GM13976 (cell line): ENCODE measurements at places on chromosomes 7 and 10.

DNA sequence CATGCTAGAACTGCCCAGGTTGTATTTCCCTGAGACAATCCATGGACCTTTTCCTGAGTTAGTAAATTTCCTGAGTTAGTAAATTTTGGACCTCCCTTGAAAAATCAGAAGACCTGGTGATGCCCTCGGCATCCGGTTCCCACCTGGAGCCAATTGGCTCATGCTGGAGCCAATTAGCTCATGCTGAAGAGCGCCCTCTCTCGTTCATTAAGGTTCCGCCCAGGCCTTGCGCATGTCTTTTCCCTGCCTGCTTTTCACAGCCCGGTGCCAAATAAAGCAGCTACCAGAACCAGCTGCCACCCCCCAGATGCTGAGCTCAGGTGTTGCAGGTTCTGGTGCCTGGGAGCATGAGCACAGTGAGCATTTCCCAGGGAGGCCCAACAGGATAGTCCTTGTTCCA is 96.2 kb downstream of the APBB1IP start:
- DNase-seq: no peak

DNA sequence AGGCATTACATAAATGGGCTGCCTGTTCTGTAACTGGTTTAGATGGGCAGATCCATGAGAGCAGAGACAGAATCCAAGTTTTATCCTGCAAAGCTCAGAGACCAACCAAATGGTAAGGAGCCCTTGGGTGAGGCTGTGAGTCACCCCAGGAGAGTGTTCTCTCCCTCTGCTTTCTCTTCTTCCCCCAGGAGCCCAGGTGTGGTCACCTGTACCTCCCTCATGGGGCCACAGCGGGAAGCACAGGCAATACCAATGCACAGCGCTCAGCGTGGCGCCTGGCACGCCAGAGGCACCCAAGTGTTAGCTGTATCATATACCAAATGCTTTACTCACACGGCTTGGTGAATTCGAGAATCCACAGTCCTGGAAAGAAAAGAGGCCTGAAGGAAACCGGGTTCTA is 39.4 kb downstream of the CTBP2 start:
- DNase-seq: no peak

DNA sequence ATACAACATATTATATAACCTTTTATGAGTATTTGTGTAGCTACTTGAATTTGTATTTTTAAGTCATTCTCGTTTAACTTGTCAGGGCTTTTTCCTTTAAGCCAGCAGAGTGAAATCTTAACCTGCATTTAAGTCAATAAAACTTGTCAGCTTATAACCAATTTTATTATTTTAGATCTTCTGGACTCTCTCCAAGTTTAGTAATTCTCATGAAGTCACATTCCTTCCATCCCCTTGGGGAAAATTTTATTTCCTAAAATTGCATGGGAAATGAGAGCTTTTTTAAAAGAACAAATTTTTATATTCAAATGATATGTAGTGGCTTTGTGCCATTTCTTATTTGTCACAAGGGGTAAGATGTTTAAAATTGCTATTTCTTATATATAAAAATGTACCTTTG is 74.0 kb downstream of the SEPTIN7 start:
- DNase-seq: no peak

GRCh38 chr10:123007558-123008354 is 839 bp downstream of the IKZF5 start:
- DNase-seq: peak; percentile 73

GRCh38 chr10:13087986-13088618 is 11.9 kb upstream of the OPTN start:
- no peak for DNase-seq

GRCh38 chr7:95540366-95540765 is 54.6 kb downstream of the ASB4 start:
- DNase-seq: no peak

GRCh38 chr10:47381427-47382379 is 2.4 kb downstream of the ZNF488 start:
- peak; percentile 6 for DNase-seq

GRCh38 chr10:71349406-71349805 is 30.3 kb downstream of the SLC29A3 start:
- DNase-seq: no peak

GRCh38 chr7:116665332-116665996 is 6.5 kb upstream of the MET start:
- no peak for DNase-seq

- no peak for DNase-seq
Measured at GRCh38 chr10:59384761-59385160, 22.4 kb upstream of the FAM13C start.

DNA sequence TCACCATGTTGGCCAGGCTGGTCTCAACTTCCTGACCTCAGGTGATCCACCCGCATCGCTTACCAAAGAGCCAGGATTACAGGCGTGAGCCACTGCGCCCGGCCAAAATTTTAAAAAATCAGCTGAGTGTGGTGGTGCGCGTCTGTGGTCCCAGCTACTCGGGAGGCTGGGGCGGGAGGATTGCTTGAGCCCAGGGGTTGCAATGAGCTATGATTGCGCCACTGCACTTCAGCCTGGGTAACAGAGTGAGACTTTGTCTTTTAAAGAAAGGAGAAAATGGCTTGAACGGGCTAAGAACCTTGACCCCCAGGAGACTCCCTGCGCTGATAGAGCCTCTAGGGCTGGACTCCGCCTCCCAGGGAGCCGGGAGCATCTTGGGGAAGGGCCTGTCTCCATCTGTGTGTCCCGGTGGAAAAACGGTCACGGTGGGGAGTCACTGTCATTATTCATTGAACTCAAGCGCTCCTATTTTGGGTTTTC is 760 bp upstream of the KCTD7 start:
- DNase-seq: no peak

DNA sequence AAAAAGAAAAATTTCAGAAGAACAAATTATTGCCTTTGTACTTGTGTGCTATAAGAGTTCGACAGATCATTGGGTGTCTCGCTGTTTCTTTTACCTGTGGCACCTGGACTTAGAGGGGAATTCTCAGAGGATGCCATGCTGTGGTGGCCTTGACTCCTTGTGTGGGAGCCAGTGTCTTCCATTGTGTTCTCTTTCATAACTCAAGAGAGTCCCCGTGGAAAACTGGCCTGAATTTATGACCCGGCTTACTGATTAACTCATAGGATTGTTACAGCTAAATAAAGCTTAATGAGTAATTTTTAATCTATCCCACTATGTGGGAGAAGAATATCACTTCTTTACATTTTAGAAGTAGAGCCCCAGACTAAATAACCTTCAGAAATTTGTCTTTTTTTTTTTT is 54.5 kb downstream of the UBE3C start:
- no peak for DNase-seq

DNA sequence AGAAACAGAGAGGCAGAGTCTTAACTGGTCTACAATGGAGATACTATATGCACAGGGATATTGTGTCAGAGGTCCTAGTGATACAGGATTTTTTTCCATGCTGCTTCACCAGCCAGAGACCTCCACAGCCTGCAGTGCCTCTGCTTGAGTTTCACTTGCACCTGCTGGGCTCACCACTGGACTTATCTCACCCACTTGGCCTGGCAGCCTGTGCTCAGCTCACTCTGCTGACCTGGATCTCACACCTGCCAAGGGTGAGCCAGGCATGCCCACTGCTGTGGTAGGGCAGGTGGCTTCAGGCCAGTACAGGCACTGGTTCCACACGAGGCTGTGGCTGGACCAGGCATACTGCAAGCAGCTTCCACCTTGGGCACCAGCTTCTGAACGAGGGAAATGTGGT is 36.6 kb downstream of the PNLIPRP3 start:
- no peak for DNase-seq

GRCh38 chr10:96820765-96821164 is 11.3 kb upstream of the LCOR start:
- DNase-seq: no peak

DNA sequence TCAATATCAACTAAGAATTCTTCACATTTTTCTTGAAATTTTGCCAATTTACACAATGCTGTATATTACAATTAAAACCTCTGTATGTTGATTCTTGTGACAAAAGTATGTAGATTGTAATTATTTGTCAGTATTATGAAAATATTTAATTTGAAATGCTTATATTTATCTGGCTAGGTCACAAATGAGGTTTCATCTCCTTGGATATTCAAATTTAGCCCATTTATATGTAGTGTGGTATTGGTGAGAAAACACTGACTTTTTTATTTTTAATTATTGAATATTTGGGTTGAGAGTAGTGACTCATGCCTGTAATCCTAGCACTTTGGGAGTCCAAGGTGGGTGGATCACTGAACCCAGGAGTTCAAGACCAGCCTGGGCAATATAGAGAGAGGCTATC is 2.9 kb upstream of the RARRES2 start:
- DNase-seq: no peak

DNA sequence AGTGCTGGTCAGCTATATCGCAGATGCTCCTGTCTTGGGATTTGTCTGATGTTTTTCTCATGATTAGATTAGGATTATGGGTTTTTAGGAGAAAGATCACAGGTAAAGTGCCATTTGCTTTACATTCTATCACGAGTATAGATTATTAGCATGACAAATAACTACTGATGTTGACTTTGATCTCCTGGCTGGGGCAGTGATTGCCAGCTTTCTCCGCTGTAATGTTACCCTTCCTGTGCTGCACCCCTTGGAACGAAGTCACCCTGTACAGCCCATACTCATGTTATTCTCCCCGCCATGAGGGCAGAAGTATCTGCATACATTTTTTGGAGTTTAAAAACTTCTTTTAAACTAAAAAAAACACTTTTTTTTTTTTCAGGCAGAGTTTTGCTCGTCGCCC is 10.8 kb upstream of the CLDN4 start:
- no peak for DNase-seq

DNA sequence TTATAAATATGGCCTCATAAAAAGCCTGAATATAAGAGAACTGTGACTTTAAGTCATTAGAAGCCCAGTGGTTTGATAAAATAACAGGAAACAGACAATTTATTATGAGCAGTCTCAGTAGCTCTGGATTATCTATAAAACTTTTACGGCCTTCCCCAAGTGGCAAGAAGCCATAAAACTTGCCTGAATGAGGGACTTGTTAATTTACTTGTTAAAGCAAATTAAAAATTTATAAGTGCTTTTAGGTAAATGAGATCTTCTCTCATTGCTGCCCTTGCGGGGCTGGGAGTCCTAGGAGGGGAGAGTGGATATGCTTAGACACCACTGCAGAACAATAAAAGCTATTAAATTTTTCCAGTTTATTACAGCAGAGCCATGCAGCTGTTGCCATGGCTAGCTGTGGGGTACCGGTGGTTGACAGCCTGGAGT is 499.9 kb downstream of the AUTS2 start:
- DNase-seq: no peak

DNA sequence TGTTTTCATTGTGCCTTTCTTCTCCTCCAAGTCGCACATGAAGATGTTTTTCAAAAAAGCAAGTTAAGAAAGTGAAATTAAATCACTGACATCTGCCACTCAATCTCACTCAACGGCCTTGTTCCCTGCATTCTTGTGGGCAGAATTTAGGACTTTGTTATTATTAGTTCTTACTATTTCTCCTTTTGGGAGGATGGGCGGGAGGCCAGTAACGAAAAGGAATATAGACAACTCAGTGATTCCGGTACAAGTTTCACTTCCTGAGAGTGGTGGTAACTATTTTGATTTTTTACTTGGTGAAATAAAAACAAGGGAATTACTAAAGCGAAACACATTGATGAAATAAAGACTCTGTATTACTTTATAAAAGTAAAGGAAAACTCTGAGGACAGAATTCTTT is 231.9 kb upstream of the HABP2 start:
- no peak for DNase-seq

- DNase-seq: no peak
Measured at GRCh38 chr10:8063935-8064334, 9.4 kb downstream of the GATA3 start.

DNA sequence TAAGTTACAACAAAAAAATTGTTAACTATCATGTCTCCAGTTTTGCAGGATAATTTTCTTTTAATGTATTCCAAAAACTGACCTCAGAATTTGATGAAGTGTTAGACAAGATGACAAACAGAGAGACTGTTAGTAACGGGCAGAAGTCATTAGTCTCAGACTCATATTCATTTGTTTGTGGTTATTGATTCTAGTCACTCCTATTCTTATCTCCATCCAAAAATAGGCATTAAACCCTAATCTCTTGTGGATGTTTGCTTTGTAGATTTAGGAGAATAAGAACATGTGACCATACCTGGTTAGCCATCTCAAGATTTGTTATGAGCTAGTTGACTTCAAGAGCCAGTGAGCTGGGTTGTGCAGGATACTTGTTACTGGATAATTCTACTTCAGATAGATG is 261.1 kb downstream of the AUTS2 start:
- DNase-seq: no peak

GRCh38 chr7:43790834-43791233 is 32.4 kb downstream of the BLVRA start:
- no peak for DNase-seq

DNA sequence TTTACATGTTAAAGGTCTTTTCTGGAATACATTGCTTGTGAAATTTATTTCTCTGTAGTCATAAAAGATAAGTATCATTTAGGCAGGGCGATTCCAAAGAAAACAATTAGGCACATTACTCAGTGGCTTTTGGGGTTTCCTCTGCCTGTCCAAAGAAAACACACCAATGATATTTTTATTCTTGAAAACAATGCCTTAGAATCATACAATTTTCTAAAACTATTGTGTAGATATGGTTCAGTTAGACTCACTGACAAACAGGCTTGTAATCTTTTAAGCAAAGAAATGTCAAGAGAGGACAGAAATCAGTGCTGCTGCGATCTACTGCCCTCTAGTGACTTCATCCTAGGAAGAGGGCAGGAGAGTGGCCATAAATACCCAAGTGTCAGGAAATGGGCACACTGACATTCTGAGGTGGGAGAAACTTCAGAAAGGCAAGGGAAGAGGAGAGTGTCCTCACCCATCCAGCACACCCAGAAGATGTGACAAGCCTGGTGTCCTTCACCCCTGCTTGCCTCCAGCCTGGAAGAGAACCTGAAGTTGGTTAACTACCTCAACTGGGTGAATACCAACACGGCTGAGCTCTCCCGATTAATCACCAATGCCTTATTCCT is 120.5 kb downstream of the GALNT11 start:
- no peak for DNase-seq

GRCh38 chr7:137978464-137979237 is 23.2 kb downstream of the CREB3L2 start:
- no peak for DNase-seq

DNA sequence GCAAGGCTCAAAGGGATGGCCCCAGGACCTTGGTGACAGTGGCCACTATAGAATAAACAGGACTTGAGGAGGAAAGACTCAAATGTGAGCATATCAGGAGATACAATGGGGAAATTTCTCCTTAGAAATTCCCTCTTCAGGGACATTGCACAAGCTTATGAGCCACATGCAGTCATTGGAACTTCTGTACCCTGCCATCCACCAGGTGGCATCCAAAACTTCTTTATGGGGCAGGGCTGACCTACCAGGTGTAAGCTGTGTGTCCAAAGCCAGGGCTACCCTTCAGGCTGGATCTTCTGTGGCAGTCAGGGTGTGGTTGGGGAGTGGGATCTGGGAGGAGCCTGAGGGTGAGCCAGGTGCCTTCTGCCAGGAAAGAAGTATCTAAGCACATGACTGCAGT is 36.6 kb upstream of the LRRC18 start:
- DNase-seq: no peak

GRCh38 chr7:138564365-138564764 is 104.3 kb downstream of the TRIM24 start:
- no peak for DNase-seq

GRCh38 chr10:100232101-100232500 is 2.7 kb upstream of the CHUK start:
- no peak for DNase-seq

GRCh38 chr10:121069061-121069850 is 218.1 kb downstream of the WDR11 start:
- peak; percentile 20 for DNase-seq

- DNase-seq: no peak
Measured at GRCh38 chr10:2464483-2464882, 602.9 kb upstream of the PFKP start.
